ENCODE measurements at places on chromosomes 5 and 9. TPM values are rescaled to one million over a fixed set of nuclear protein-coding genes. Genes with fewer than 3 reads are reported as not detected.

The IFNA2 gene
- total RNA-seq: not detected

The FOXD4L5 gene
- total RNA-seq: 0.07 TPM

The TIMD4 gene
- 0.55 TPM for total RNA-seq

The MAMDC2 gene
- 0.83 TPM for total RNA-seq

The SELENOP gene
- total RNA-seq: 987 TPM

The NEURL1B gene
- 77.1 TPM for total RNA-seq

The PCDHA13 gene
- total RNA-seq: 0.98 TPM

GRCh38 chr5:140153905-140154304 lies 21.1 kb upstream of the CYSTM1 start:
- no peak for DNase-seq
- no peak overlapping the region for H3K27ac ChIP-seq
- no peak overlapping the region for H3K4me3 ChIP-seq
- H3K36me3 ChIP-seq: no peaks in the 10 kb centered on the region

GRCh38 chr5:175861337-175862130 lies 9.8 kb upstream of the CPLX2 start:
- H3K27me3 ChIP-seq: no peaks in the 10 kb centered on the region
- DNase-seq: peak; percentile 26
- no peaks in the 10 kb centered on the region for H3K4me1 ChIP-seq
- peak overlapping the region; percentile 41 for H3K27ac ChIP-seq
- H3K36me3 ChIP-seq: no peaks in the 10 kb centered on the region

GRCh38 chr5:157294407-157295091 lies 28.6 kb downstream of the CYFIP2 start:
- no peak for DNase-seq
- no peaks in the 10 kb centered on the region for H3K27me3 ChIP-seq
- H3K36me3 ChIP-seq: no peaks in the 10 kb centered on the region

GRCh38 chr5:172283020-172283861 lies at the start of gene UBTD2:
UBTD2 (minus strand) TSS chr5:172283764; CDS start chr5:172283665, 99 bp downstream.
- peak within 1 kb of the TSS; percentile 99 for H3K27ac ChIP-seq
- peak; percentile 86 for DNase-seq
- H3K4me3 ChIP-seq: peak within 1 kb of the TSS; percentile 68
- H3K4me1 ChIP-seq: peaks cover 26% of the 10 kb centered on the region

- DNase-seq: no peak
- H3K36me3 ChIP-seq: no peaks in the 10 kb centered on the region
- no peaks in the 10 kb centered on the region for H3K4me1 ChIP-seq
- no peak overlapping the region for H3K27ac ChIP-seq
- no peak overlapping the region for H3K4me3 ChIP-seq
These were observed 820.0 kb upstream of the SEMA6A start for GRCh38 chr5:117394506-117395157.

DNA sequence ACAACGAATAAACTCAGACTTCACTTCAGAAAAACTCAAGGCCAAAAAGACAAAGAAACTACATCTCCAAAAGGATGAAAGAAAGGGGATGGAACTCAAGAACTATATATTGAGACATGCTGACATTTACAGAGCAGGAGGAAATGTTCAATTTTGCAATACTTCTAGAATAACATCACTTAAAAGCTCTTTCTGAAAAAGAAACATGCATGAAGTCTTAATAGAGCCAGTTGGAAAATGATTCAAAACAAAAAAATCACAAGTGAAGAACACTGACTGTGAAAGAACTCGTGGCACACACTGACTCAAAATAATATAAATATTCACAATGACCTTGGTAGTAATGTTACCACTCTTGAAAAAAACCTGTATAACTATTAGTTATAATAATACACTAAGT lies 267.8 kb upstream of the NREP start:
- no peaks in the 10 kb centered on the region for H3K36me3 ChIP-seq
- H3K27ac ChIP-seq: no peak overlapping the region
- no peaks in the 10 kb centered on the region for H3K27me3 ChIP-seq
- H3K4me1 ChIP-seq: no peaks in the 10 kb centered on the region
- no peak overlapping the region for H3K4me3 ChIP-seq

GRCh38 chr9:109132567-109133021 lies 12.8 kb upstream of the TMEM245 start:
- no peak overlapping the region for H3K4me3 ChIP-seq
- H3K27ac ChIP-seq: no peak overlapping the region
- H3K27me3 ChIP-seq: no peaks in the 10 kb centered on the region
- H3K36me3 ChIP-seq: no peaks in the 10 kb centered on the region

DNA sequence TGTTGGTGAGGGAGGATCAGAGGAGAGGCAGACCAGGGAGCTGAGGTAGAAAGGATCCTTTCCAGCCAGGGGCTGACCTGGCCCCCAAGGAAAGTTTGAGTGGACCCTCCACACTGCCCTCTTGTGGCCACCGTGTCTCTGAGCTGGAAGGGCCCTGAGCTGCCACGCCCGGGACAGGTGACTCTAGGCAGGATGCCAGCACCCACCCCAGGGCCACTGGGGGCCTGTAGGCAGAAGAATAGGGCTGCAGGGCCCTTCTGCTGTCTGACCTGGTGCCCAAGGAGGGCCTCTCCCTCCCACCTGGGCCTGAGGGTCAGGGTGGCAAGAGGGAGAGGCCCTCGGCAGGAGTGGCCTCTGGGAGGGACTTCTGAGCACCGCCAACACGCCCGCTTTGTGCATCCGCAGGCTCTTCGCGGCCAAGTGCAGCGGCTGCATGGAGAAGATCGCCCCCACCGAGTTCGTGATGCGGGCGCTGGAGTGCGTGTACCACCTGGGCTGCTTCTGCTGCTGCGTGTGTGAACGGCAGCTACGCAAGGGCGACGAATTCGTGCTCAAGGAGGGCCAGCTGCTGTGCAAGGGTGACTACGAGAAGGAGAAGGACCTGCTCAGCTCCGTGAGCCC lies 76.8 kb downstream of the LMX1B start:
- H3K27me3 ChIP-seq: peaks cover 38% of the 10 kb centered on the region
- no peak overlapping the region for H3K27ac ChIP-seq
- H3K4me1 ChIP-seq: no peaks in the 10 kb centered on the region
- H3K4me3 ChIP-seq: no peak overlapping the region
- DNase-seq: peak; percentile 57

DNA sequence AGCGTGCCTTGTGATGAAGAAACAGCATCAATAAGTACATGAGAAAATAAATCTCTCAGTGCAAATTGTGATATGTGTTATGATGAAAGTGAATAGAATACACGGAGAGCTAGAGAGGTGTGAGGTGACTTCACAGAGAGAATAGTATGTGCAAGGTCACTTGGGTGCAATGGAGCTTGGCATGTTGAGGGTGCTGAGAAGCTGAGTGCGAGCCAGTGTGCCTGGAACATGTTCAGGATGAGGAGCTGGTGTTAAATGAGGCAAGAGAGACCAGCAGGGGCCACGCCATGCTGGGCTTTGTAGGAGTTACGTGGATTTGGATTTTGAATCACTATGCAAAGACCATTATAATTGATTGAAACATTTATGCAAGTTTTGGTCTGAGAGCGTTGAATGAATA lies 12.8 kb upstream of the RPS23 start:
- no peak for DNase-seq
- H3K27ac ChIP-seq: no peak overlapping the region
- H3K27me3 ChIP-seq: no peaks in the 10 kb centered on the region
- H3K36me3 ChIP-seq: no peaks in the 10 kb centered on the region
- no peaks in the 10 kb centered on the region for H3K4me1 ChIP-seq
- H3K4me3 ChIP-seq: no peak overlapping the region

GRCh38 chr9:134544388-134545214 lies 97.0 kb upstream of the COL5A1 start:
- H3K4me3 ChIP-seq: no peak overlapping the region
- DNase-seq: no peak
- H3K27me3 ChIP-seq: no peaks in the 10 kb centered on the region
- H3K27ac ChIP-seq: no peak overlapping the region
- H3K4me1 ChIP-seq: no peaks in the 10 kb centered on the region
- H3K36me3 ChIP-seq: no peaks in the 10 kb centered on the region

DNA sequence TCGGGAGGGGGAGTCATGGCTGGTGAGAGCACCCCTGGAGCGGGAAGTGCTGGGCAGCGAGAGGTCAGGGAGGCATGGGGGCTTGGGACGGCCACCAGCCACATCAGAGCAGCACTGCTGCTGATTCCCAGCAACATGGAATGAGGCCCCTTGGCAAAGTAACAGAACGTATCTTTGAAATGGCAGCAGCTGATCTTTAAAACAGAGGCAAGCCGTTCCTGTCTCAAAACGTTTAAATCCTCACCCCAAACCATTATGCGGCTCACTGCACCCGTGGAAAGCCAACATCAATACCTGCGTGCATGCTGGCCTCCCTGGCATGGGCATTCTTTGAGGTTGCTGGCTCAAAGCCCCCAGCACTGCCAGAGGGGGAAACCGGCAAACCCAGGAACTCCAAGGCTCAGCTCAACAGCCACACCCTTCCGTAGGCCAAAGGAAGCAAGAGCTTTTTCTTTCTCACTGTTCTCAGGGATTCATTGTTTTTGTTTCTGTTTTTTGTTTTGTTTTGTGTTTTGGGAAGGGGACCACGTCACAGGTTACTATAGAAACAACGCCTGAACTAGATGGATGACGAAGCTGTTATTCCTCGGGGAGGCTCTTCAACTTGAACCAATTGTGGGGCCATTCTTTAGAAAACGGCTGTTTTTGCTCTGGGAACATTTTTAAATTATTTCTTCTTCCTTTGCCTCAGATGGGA lies 28.1 kb upstream of the OBP2B start:
- peak overlapping the region; percentile 68 for H3K27ac ChIP-seq
- H3K36me3 ChIP-seq: no peaks in the 10 kb centered on the region
- DNase-seq: no peak
- H3K4me1 ChIP-seq: peaks cover 7% of the 10 kb centered on the region

DNA sequence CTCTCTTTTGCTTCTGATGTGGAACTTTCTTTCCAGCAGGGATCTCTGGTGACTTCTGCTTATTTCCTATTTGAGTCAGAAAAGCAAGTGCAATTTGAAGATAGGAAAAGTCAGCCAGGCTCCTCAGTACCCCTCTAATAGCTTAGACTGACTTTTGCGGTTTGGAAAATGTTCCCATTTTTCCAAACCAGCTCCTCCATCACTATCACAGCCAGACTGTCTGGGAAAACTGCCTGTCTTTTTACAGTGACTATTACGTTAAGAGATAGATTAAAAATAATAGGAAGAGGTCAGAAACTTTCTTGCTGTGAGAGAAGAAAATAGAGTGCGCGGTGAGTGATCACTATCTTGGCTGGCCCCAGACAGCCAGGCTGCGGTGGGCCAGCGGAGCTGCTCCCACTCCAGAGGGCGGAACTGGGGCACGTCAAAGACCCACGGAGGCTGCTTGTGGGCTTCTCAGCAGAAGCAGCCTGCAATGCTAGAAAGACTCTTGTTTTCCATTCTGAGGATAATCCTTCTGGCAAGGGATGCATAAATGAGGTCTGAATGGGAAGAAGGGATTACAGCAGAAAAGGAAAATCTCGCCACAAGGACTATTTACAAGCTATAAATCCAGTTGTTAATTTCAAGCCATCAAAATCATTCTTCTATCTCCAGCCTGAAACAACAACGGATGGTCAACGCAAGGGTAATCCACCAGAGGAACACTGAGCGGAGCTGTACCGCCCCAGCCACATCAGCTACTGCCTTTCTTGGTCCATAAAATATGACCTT lies 151.0 kb upstream of the MSX2 start:
- no peaks in the 10 kb centered on the region for H3K36me3 ChIP-seq
- peaks cover 17% of the 10 kb centered on the region for H3K27me3 ChIP-seq
- H3K27ac ChIP-seq: no peak overlapping the region

GRCh38 chr5:157563373-157563928 lies 12.1 kb downstream of the ADAM19 start:
- H3K4me3 ChIP-seq: no peak overlapping the region
- no peaks in the 10 kb centered on the region for H3K4me1 ChIP-seq
- peak overlapping the region; percentile 70 for H3K27ac ChIP-seq

GRCh38 chr5:172594431-172594830 lies 46.6 kb upstream of the NEURL1B start:
- H3K4me1 ChIP-seq: no peaks in the 10 kb centered on the region
- no peaks in the 10 kb centered on the region for H3K27me3 ChIP-seq
- H3K4me3 ChIP-seq: no peak overlapping the region
- no peaks in the 10 kb centered on the region for H3K36me3 ChIP-seq
- no peak overlapping the region for H3K27ac ChIP-seq
- no peak for DNase-seq

DNA sequence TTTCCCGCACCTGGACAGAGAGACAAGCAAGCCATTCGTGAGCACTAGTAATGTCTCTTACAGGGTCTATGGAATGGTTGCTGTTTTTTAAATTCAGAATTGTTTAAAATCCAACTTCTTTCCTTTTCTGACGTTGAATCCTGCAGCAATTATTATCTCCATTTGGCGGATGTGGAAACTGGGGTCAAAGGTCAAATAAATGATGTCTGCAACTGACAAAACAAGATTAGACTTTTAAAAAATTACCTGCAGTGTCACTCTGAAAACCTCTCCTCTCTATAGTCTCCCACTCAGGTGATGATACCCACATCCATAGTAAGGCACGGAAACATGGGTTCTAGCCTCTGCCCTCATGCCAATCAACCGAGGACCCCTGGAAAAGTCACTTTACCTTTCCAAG lies 142.7 kb upstream of the SMIM23 start:
- no peak overlapping the region for H3K27ac ChIP-seq
- H3K4me1 ChIP-seq: no peaks in the 10 kb centered on the region
- no peaks in the 10 kb centered on the region for H3K36me3 ChIP-seq

DNA sequence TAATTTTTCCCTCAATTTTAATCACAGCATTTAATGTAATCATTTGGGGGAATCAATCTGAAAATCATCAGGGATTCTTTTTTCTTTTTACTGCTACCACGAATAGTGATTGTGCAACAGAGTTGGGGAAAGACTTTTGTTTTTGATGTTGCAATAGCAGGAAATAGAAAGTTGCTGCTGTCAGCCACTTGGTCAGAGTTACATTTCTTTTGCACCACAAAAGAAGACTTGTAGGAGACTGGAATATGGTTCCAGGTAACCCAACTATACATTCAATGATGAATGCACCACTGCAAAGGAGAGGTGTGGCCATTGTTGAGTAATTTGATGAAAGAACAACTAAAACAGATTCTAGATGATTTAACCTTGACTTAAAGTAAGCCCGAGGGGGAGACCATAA lies 46.3 kb upstream of the PALM2AKAP2 start:
- DNase-seq: no peak
- no peaks in the 10 kb centered on the region for H3K27me3 ChIP-seq
- no peaks in the 10 kb centered on the region for H3K4me1 ChIP-seq

DNA sequence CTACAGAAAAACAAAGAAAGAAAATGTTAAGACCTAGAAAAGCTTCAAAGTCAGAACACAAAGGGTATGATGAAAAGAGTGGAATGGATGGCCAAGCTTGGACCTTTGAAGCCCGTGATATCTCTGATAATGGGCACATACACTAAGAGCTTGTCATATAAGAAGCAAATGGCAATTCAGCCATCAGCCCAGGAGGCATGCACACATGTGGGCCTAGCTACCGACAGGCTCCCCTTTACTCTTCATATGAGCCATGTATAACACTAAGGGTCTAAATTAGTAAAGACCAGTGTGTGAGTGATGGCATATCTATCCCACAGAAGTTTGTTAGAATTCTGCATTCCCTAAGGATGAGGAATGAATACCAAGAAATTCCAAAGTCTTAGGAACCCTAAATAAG lies 20.1 kb downstream of the GRHPR start:
- H3K4me3 ChIP-seq: no peak overlapping the region
- H3K27ac ChIP-seq: no peak overlapping the region
- no peaks in the 10 kb centered on the region for H3K4me1 ChIP-seq
- H3K27me3 ChIP-seq: no peaks in the 10 kb centered on the region
- H3K36me3 ChIP-seq: no peaks in the 10 kb centered on the region

Measured in adrenal gland (tissue), 19 donors.